ENCODE measurements at places on chromosomes 16 and 17.

DNA sequence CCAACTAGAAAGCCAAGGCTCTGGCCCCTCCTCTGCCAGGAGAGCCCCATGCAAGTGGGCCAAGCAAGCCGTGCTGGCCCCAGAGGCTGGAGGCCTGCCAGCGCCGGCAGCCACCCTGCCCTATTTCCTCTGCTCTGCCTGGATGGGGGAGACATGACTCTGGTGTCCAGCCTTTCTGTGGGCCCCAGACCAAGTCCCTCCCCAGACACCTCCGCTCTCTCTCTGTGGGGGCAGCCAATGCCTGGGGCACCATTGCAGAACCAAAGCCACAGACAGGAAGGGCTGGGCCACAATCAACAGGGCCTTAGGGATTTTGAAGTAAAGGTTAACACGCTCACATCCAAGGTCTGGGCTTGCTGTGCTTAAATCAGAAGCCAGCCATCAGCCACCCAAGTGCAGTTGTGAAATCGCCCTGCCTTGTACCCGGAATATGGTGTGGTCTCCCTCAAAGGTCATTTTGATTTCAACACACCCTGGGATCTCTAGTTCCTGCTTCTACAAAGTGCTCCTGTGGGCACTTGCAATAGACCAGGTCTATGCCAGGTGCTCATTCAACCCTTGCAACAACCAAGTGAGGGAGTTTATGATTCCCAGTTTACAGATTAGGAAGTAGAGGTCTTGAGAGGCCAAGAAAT is 63.5 kb upstream of the TEX2 start:
- DNase-seq: peak; percentile 78

GRCh38 chr16:11689031-11689840 is 21.0 kb downstream of the SNN start:
- DNase-seq: no peak

GRCh38 chr17:51645056-51645455 is 384.7 kb downstream of the UTP18 start:
- DNase-seq: no peak

GRCh38 chr16:14248791-14249190 is 177.7 kb downstream of the MRTFB start:
- DNase-seq: no peak

DNA sequence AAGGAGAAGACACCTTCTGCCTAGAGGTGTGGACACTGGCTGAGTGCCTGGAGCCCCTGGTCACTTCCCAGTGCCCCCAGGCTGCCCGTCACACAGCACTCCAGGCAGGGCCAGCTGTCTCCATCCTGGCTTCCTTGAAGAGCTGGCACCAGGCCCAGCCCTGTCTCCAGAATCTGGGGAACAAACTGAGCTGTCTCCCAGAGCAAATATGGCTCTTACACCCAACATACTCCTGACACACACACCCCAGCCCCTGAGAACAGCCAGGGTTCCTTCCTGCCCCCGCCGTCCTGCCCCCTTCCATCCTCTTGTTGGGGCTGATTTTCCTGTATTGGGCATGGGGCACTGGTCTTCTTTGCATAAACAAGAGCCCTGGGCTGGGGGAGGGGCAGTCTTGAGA is 9.1 kb downstream of the NHERF1 start:
- no peak for DNase-seq

DNA sequence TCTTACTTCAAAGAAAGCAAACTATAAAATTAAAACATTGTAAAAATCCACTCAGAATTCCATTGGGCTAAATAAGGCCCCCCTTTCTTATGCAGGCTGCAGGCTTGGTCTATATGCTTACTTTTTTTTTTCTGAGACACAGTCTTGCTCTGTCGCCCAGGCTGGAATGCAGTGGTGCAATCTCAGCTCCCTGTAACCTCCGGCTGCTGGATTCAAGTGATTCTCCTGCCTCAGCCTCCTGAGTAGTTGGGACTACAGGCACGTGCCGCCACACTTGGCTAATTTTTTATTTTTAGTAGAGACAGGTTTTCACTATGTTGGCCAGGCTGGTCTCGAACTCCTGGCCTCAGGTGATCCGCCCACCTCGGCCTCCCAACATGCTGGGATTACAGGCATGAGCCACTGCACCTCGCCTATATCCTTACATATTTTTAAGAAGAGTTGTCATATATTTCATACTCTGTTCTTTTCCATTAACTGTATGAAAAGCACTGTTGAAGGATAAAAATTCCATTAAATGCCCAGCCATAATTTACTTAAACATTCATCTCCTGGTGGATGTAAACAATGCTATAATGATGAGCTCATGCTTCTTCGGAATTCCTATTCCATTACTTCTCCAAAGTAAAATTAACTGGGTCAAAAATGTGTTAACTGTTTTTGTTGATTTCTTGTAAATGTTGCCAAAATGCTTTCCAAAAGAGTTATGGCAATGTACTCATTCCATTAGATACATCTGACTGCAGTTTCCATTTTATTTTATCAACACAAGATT is 17.8 kb downstream of the SNN start:
- no peak for DNase-seq
